Activated CD4-positive, alpha-beta T cell treated with anti-CD3 and anti-CD28 coated beads, Interleukin-2, amount 10 ng/mL, durations not matched to agents 7 days and 5 days (primary cell): ENCODE measurements at places on chromosomes 13 and 19. TPM values are rescaled to one million over a fixed set of nuclear protein-coding genes. Genes with fewer than 3 reads are reported as not detected.

DNA sequence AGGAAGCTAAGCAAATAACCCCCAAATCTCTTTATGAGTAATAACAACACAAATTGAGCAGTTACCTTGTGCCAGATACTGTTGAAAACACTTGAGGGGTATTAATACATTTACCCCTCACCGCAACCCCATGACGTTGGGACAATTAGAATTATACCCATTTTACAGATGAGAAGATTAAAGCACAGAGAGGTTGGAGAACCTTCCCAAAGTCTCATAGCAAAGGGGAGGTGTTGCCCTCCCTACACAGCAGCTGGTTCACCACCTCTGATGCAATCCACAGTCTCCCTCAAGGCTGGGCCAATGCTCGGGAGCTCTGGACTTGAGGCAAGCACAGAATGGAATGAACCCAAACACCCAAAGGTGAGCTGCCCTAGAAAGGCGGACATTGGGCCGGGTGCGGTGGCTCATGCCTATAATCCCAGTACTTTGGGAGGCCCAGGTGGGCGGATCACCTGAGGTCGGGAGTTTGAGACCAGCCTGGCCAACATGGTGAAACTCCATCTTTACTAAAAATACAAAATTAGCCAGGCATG, 3.9 kb upstream of the CCNE1 start:
- DNase-seq = no peak

- DNase-seq = peak; percentile 43
These were observed 114.8 kb downstream of the COL4A2 start for GRCh38 chr13:110421696-110422385.

DNA sequence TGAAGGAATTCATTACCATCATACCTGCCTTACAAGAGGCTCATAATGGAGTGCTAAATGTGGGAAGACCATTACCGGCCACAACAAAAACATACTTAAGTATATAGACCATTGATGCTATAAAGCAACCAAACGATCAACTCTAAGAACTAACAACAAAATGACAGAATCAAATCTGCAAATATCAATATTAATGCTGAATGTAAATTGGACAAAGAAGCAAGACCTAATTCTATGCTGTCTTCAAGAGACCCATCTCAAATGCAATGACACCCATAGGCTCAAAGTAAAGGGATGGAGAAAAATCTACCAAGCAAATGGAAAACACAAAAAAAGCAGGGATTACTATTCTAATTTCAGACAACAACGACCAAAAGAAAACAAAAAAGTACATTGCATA, 52.3 kb upstream of the GPC6 start:
- DNase-seq = no peak

- DNase-seq = no peak
These were observed 967.4 kb downstream of the EFNB2 start for GRCh38 chr13:105567951-105568525.

DNA sequence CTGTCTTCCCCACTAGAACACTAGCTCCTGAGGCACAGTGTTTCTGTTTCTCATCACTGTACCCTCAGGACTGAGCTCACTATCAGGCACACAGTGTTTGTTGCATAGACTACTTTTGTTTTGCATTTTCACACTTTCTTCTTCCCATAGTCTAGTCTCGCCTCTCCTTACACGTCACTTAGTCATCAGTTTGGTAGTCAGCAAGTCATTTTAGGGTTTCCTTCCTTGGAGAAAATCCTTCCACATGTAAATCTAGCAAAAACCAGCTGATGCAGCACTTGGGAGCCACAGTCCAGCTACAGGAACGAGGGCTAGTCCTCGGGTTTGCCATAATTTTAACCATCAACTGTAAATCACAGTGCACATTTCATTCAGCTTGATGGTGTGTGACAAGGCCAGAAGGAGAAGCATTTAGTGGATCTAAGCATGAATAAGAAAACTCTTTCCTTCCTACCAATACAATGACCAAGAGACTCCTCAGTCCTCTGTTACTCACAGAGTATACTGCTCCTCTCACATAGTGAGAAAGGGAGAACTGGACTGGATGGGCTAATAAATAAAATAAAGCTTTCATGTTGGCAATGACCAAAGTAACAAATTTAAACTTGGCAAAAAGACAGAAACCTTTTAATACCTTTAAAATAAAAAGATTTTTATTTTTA, 221.0 kb downstream of the KLF12 start:
- no peak for DNase-seq

CCDC70 gene
- not detected for total RNA-seq
